ENCODE measurements at places on chromosomes 3 and 15. TPM values are rescaled to one million over a fixed set of nuclear protein-coding genes. Genes with fewer than 3 reads are reported as not detected.

MTMR10 gene
- 13.6 TPM for total RNA-seq

UNC13C gene
- total RNA-seq: not detected

LINGO1 gene
- not detected for total RNA-seq

TJP1 gene
- total RNA-seq: 53.7 TPM

CCR9 gene
- total RNA-seq: not detected

SIDT1 gene
- not detected for total RNA-seq

GABRA5 gene
- not detected for total RNA-seq

C2CD4A gene
- total RNA-seq: not detected

PLA1A gene
- total RNA-seq: 0.26 TPM
